ENCODE measurements at places on chromosomes 11 and 22.
A peak's percentile ranks its signal among the peaks of the same experiment; 100 is the strongest.

GRCh38 chr11:119640541-119640940 is 88.5 kb downstream of the NECTIN1 start:
- DNase-seq = no peak

DNA sequence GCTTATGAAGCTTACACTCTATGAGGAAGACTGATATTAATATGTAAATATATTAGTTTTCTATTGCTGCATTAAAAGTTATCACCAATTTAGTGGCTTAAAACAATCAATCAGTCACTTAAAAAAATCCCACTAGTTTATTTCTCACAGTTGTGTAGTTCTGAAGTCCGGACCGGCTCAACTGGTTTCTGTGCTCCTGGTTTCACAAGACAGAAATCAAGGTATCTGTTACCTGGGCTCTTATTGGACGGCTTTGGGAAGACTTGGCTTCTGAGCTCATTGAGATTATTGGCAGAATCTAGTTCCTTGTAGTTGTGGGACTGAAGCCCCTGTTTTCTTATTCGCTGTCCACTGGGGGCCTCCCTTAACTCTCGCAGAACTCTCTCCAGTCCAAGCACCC is 343.0 kb downstream of the RAB38 start:
- no peak for DNase-seq

GRCh38 chr11:129374081-129374992 is 1.3 kb upstream of the BARX2 start:
- no peak for DNase-seq

DNA sequence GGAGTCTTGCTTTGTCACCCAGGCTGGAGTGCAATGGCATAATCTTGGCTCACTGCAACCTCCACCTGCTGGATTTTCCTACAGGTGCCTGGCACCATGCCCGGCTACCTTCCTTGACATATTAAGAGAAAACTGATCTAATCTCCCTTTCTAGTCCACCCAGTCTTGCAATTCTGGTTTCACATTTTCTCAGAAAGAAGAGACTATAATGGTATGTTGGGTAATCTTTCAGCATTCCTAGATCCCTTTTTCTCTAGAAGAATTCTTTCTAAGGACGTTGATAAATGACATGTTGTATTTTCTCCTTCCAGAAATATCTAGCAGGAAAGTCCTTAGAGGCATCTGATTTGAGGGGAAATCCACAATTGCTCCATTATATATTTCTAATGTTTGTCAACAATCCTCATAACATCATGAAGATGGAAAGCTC is 10.4 kb upstream of the HSPA8 start:
- no peak for DNase-seq

GRCh38 chr11:88117281-88117858 is 57.9 kb downstream of the RAB38 start:
- no peak for DNase-seq

DNA sequence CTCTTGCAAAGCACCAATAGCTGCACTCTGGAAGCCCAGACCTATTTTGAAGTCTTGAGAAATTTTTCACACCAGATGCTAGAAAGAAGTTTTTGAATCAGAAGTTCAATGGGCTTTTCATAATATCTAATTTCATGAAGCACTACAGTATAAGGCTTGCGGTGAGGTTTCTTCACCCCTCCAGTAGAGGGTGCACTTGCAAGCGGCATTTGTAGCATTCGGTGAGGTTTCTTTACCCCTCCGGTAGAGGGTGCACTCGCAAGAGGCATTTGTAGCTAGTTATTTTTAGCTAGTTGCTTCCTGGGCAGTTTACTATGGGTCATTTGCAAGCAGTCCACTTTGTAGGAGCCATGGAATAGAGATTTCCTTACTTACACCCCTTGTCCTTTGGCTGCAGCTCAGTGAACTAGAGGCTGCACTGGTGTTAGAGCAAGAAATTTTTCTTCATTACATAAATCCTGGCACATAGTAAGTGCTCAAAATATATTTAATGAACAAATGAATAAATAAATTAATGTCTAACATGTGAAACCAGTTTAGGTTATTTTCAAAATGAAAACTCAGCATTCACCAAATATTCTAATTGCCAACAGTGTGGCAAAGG is 7.8 kb upstream of the NOX4 start:
- no peak for DNase-seq

DNA sequence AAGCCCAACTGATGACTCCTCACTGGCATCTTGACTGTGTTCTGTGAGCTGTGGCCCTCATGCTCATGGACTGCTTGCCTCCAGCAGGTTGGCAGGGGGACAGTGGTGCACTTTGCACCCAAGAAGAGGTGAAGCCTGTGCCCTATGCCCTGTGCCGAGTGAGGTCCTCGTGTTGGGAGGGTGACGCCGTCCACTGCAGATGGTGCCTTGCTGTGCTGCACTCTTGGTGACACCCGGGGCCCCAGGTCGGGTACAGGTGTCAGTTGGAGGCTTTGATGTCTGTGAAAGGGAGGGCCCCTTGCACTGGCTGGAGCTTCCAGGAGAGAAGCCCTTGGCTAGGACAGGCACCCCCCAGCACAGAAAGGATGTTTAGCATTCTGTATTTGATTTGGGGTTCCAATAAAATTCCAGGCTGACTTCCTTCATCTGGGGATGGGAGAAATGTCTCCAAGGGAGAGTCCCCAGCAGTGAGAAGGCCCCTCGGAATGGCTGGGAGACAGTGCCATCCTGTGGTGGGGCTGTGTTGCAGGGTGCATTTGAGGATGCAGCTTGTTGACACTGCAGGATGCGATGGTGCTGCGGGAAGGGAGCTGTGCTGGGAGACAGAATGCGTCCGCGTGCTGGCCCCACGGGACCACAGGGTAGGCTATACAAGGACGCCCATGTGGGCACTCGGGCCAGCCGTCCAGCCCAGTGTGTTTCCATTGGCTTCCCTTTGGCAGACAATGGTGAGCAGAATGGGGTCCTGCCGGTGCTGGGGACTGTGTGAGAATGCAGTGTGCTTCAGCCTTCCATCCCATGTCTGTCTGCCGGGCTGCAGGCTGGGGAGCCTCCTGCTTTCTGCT is 2.5 kb upstream of the ZDHHC8 start:
- peak; percentile 42 for DNase-seq

GRCh38 chr11:114122686-114123085 is 63.2 kb downstream of the ZBTB16 start:
- no peak for DNase-seq

- DNase-seq = peak; percentile 95
Observed at GRCh38 chr22:26550498-26551033, 38.3 kb upstream of the TFIP11 start.

GRCh38 chr11:2393111-2393868 is 7.3 kb upstream of the TSSC4 start:
- DNase-seq = no peak

DNA sequence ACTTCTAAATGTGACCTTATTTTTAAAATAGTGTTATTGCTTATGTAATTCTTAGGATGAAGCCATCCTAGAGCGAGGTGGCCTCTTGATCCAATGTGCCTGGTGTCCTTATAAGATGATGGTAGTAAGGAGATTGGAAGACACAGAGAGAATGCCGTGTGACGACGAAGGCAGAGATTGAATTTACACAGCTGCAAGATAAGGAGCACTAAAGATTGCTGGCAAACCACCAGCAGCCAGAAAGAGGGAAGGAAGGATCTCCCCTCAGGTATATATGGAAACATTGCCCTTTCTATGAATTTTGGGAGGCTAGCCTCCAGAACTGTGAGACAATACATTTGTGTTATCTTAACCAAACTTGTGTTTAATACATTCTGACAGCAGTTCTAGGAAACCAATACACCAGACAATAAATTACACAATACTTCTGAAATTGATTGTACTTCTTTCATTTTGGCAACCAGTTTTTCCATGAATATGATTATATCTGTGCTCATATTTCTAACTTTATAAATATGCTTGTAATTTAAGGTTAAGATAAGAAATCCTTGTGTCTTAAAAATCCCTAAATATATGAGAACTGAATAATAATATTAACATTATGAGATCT is 86.3 kb upstream of the VPREB1 start:
- no peak for DNase-seq

DNA sequence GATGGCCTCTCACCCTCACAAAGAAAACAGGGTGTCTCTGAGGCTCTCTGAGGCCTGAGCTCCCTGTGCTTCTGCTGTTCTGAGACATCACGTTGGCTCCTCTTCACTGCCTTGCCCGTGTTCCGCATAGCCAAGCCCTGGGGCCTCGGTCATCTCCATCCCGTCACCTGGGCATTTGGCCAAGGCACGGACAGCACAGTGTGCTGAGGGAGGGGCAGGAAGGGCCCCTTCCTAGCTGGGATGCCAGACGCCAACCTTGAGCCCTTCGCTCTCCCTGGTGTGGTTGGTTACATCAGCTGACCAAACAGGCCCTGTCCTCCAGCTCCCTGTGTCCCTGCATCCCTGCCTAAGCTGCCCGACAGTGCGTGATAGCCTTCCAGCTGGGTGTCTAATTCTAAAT is 25.9 kb downstream of the MOV10L1 start:
- peak; percentile 89 for DNase-seq

DNA sequence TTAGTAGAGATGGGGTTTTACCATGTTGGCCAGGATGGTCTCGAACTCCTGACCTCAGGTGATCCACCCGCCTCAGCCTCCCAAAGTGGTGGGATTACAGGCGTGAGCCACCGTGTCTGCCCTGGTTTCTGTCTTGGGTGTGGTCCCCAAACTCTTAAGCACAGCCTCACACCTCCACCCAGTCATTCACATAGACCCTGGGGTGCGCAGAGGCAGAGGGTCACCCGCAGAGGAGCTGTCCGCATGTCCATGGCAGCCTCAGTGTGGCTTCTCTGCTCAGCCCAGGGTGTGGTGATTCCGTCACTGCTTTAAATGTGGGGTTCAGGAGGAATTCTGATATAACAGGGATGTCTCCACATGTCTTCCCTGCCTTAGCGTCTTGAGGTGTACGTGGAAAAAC is 48.5 kb upstream of the PRODH start:
- DNase-seq = no peak

- DNase-seq = peak; percentile 94
Observed at GRCh38 chr11:20035701-20036601, 124.3 kb downstream of the DBX1 start.

DNA sequence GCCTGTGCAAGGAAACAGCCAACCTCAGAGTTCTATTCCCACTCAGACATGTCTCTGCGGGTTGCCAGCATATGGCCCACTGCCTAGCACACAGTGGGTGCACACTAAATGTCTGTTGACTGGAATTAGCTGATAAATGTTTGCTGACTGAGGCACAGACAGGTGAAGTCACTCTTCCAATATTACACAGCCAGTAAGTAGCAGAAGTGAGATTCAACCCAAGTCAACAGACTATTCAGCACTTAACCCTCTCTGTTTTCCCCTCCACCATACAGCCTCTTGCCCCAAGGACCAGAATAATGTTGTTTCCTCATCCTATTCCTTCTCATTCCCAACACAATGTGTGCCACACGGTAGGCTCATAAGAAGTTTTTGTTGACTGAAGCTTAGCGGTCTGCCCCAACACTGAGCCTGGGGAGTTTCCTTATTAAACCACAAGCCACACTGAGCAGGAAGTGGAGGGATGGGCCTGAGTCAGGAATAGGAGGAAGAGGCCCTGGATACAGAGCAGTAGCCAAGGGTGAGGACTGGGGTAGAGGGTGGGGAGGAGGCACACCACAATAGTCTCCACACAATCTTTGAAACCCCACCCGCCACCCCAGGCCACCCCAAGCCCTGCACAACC is 15.7 kb upstream of the IL10RA start:
- DNase-seq = peak; percentile 40

- DNase-seq = no peak
Observed at GRCh38 chr11:67299471-67300191, 3.7 kb upstream of the SSH3 start.

DNA sequence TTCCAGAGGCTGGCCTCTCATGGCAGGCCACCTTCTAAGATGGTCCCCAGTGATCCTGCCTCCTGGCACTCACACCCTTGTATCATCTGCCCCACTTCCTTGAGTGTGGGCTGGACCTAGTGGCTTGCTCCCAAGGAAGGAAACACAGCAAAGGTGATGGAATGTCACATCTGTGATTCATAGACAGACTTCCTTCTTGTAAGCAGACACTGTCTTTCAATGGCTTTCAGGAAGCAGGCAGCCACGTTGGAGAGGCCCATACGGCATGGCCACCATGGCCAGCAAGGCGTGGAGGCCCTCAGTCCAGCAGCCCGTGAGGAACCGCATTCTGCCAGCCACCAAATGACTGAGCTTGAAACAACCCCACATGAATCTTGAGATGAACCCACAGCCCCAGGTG is 11.3 kb downstream of the LMO1 start:
- DNase-seq = peak; percentile 46

- DNase-seq = peak; percentile 17
Observed at GRCh38 chr11:110447897-110448745, 18.4 kb downstream of the FDX1 start.

- no peak for DNase-seq
Observed at GRCh38 chr11:529728-530411, 5.5 kb downstream of the HRAS start.

GRCh38 chr22:47094861-47095330 is 332.4 kb downstream of the TBC1D22A start:
- DNase-seq = peak; percentile 90

DNA sequence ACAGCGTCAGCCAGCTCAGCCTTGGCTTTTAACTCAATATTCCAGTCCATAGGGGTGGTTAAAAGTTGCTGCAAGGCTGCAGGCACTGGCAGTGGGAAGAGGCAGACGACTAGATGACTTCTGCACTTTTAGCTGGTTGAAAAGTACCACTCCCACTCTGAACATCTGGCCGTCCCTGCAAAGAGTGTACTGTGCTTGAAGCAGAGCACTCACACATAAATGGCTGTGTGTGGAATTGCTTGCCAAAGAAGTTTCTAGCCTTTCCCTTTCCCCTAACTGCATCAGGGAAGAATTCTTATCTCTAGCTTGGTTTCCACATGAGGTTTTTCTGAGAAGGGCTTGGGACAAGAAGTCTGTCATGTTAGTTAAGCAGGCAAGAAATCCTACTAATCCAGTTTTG is 5.1 kb upstream of the PHLDB1 start:
- no peak for DNase-seq

DNA sequence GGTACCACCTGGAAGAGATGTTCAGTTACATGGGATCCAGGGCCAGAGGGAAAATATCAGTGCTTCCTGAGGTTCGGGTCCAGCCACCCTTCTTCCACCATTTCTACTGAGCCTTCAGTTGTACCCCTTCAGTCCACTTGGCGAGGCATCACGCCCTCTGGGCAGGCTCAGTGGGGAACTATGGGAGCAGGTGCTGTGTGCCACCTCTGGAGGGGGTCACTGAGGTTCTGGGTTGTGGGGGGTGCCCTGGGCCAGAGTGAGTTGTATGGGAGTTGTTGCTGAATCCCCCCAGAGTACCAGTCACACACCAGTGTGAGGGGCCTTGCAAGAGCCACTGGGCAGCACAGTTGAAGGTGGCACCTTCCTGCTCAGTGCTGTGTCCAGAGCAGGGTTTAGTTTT is 2.7 kb upstream of the SREBF2 start:
- DNase-seq = no peak
